ENCODE measurements at places on chromosomes 6 and 20.

DNA sequence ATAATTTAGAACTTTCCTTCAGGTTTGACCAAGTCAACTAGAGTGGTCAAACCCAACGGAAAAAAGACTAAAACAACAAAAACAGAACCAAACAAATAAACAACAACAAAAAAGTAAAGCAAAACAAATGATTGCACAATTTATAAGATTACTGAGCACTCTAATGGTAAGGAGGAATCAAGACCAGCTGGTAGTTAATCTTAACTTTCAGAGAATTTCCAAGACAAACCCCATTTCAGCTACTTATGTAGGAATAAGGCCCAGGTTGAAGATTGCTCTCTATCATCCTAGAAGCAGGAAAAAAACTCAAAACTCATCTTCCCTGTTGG, 34.3 kb downstream of the UBD start:
- DNase-seq, result no peak

DNA sequence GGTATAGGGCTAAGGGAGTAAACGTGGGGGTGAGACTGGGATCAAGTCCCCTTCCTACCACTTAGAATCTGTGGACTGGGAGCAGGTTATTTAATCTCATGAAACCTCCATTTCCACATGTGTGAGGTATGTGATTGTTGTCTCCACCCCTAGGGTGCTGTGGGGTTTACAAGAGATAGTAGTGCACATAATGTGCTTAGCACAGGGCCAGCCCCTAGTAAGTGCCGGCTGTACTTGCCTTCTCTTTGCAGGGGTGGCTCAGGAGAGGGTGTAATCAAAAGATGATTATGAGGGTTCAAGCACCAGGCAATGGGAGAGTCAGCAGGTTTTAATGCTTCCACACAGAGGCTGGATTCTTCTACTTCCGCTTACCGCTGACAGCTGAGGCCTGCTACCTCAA, 6.9 kb downstream of the NT5E start:
- DNase-seq, result no peak

DNA sequence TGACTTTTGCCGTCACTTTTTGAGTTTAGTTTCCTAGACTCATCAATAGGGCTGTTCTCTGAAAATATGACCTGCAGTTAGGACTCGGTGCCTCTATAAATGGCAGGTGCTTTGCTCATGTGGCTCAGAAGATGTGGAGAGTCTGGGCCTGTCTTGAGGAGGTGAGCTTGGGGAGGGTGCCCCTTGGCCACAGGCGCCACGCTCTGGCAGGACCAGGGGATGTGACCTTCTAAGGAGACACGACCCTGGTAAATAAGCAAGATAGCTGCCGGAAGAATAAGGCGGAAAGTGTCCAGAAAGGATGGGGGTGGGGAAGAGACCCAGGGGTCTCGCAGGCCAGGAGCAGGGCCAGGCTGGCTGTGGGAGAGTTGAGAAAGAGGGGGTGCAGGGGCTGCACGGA, 46.6 kb downstream of the TMEM242 start:
- DNase-seq, result no peak

- no peak for DNase-seq
Observed at GRCh38 chr6:21886542-21887151, 293.1 kb downstream of the SOX4 start.

DNA sequence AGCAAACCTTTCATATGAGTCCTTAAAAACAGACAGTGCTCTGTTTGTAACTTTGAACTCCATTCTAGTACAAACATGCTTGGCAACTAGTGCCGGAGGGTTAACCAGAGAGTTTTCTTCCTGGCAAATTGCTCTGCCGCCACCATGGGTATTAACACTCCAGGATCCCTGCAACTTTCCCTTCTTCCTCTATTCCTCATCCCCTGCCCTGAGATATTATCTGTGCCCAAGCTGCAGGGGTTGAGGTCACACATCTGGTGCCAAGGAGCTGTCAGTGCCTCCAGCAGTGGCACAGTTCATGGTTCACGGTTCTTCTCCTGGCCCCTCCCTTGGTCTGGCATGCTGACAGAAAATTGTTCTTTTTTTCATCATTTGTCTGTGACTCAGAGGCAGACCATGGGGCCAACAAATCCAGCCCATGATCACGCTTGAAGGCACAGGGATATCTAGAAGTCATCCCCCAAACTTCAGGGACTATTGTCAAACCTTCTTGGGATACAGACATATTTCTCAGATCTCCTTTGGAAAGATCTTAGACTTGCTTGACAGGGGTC, 77.5 kb downstream of the ATXN1 start:
- peak; percentile 95 for DNase-seq

DNA sequence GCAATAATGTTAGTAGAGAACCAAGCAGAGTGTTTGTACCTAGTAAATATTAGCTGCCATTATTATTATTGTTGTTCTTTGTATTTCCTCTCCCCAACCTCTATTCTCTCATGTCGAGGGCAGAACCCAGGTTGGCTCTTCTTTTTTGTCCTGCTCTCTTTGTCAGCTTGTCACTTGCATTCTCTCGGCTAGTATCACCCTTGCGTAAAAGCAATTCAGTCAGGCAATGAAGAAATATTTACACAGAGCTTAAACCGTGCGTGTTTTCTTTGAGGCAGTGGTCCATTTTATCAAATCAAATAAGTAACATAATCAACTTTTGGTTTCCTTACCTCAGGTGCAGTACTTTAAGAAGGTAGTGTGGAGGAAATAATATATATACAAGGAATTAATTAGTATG, 83.9 kb downstream of the TULP4 start:
- DNase-seq, result no peak

GRCh38 chr20:32296412-32296811, 19.0 kb downstream of the KIF3B start:
- DNase-seq, result no peak

DNA sequence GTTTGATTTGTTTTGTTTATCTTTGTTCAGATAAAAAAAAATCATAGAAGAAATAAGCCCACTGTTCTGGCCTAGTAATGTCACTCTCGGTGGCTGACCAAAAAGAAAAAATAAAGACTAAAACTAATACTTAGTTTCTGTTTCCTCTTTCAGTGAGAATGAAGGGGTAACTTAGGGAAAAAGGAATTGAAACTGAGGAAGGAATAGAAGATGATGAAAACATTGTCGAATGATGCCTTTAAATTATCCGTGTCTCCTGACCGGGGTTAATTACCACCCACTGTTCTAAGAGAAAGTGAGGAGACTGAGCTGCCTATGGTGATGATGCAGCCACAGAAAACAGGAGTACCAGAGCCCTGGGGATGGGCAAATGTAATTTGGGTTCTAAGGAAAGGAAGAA, 73.1 kb downstream of the PTCHD4 start:
- DNase-seq, result no peak

DNA sequence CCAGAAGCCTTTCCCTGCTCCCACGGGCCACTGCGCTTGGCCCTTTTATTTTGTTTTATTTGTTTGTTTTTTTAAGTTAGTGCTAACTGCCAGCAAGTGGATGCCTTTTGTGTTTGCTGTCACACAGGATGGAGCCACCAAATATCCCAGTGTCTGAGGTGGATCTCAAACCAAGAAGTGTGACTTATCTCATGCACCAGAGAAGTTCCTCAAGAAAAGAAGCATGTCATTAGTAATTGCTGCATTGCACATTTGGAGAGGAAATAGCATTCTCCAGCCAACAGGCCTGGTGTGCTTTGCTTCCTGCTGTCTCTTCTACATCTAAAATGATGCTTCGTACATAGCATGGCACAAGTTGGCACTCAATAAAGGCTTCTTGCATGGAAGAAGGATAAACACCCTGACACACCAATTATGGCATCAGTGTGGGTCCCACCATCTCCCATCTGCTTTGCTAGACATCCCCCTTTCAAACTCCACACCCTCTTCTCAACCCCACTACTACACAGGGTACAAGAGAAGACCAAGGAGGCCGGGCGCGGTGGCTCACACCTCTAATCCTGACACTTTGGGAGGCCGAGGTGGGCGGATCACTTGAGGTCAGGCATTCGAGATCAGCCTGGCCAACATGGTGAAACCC, 1.9 kb upstream of the ATP9A start:
- DNase-seq, result no peak

- no peak for DNase-seq
Observed at GRCh38 chr20:47501116-47501481, 588 bp upstream of the NCOA3 start.

- DNase-seq, result peak; percentile 36
Observed at GRCh38 chr20:47620808-47621805, 119.4 kb downstream of the NCOA3 start.

GRCh38 chr6:11413117-11413687, 124.3 kb upstream of the TMEM170B start:
- no peak for DNase-seq

DNA sequence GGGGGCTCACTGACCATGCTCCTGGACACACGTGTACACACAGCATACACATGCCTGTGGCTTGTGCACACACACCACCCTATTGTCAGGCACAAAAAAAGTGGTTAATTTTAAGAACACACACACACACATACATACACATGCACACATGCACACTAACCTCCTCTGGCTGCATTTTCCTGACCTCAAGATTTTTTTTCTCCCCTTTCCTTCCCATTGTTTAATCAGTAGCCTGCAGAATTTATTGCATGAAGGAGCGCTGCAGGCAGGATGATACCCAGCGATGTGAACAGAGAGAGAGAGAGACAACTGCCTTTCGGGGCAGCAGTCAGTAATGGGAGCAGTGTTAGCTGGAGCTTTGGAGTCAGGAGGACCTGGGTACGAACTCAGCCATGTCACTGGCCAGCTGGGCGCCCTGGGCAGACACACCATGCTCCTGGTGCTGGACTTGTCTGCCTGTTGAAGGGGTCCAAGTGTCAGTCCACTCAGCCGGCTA, 990 bp upstream of the TRAF3IP2 start:
- DNase-seq, result no peak

DNA sequence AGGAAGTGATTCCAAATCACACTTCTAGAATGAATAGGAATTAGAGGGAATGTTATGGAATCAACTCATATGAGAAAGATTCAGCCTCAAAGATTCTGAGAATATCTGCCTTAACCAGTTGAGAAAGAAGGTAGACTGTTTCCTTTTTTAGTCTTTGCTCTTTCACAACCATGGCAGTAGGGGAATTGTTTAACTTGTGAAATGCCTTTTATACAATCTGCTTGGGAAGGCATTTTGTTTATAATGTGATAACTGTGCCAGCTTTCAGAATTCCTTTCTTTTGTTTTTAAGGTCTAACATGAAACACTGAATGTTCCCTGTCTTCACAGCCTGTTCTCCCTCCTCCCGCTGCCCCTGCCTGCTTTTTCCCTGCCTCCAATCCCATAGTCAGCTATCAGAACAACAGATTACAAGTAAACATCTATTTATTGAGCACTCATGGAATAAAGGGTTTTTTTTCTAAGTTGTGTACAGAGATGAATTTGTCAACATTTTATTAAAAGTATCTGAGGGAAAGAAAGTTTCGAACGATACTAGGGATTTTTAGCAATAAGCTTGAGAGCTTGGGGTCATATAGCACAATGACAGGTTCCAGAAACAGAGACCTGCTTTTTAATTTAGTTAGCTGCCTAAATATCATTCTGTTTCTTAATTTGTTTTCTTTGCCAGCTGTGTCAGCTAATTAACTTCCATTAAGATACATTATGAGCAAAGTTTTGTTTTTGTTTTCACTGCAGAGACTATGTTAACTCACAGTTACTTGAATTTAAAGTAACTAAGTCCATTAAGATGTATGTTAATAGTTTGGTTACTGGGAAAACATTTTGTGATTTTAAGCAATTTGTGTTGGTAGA, 28.3 kb upstream of the FBXO30 start:
- DNase-seq, result no peak

- peak; percentile 75 for DNase-seq
Observed at GRCh38 chr6:106974999-106975737, 639 bp upstream of the CD24 start.

DNA sequence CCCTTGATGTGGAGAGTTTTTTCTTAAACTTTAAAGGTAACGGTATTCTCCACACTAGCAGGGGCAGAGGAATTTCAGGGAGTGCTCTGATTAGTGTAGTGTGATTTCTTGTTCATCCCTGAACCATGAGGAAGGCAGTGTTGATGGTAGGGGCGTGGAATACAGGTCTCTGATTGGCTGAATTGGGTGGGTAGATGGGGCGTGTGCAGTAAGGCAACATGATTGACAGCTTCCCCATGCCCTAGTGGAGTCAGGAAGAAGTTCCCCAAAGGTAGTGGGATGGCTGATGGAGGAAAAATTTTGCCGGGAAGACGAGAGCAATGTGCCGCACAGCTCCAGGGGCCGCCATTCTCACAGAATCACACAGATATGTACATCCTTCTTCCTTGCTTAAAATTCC, 97.4 kb upstream of the SALL4 start:
- DNase-seq, result no peak

DNA sequence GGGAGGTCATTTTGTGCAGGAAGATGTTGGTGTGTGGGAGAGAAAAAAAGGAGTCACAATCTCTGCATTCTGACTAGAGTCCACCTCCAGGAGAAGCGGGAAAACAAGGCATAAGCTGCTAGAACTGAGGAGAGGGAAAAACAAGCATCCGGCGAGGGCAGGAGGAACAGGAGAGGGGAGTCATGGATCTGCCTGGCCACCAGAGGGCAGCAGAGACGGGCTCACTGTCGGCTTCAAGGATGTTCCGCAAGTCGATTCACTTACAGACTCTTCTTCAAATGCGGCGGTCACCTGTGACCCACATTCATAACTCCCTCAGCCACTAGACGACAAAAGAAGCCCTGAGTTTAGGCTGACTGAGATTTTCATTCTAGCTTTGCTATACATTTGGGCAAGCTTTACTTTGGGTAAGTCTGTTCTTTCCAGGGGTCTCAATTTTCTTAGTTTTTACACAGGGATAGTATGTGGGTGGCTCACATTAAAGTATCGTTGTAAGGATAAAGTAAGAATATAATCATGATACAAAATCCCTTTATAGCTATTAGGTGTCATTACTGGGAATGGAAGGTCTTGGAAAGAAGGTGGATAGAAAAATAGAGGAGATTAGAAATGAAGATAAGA, 6.6 kb upstream of the BTNL2 start:
- DNase-seq, result peak; percentile 37

GRCh38 chr6:31952140-31952805, 6.4 kb downstream of the CFB start:
- DNase-seq, result peak; percentile 41

DNA sequence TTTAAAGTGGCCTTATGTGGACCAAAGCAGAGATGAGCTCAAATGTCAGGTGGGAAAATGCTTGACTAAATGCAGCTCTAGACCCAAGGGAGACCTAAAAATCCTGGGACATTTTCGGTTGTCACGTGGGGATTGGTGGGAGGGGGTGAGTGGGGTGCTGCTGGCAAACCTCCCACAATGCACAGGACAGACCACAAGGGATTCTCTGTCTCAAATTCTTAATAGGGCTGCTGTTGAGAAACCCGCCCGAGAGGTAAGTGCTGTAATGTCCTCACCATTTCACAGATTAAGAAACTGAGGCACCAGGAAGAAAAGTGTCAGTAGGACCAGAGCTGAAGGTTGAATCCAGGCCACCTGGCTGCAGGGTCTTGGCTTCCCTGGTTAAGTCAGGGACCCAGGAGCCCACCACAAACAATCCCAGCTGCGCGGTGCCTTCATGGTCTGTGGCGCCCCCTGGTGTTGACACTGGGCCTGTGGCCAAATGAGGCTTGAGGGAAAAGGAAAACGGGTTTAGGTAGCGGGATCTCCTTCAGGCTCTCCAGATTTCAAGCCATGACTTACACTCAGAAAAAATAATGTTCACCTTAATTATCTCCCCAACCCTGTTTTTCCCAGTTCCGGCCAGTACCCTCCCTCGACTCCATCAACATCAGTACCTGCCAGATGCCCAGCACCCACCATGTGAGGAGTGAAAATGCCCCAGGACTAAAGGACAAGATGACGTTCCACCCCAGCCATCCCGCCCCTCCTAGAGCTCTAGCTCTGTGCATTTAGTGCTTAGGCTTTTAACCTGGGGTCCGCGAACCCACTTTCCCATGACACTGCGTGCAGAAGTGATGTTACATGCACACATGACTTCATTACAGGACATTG, 7.2 kb downstream of the HLA-G start:
- peak; percentile 17 for DNase-seq

GRCh38 chr20:884983-885952, 30.9 kb downstream of the ANGPT4 start:
- DNase-seq, result peak; percentile 16
